HepG2 (cell line): ENCODE measurements at places on chromosomes 6 and 20.

GRCh38 chr6:90068264-90068663 lies 174.0 kb downstream of the GJA10 start:
- DNase-seq: no peak

- DNase-seq: no peak
Observed at GRCh38 chr6:16103722-16104121, 25.2 kb upstream of the MYLIP start.

DNA sequence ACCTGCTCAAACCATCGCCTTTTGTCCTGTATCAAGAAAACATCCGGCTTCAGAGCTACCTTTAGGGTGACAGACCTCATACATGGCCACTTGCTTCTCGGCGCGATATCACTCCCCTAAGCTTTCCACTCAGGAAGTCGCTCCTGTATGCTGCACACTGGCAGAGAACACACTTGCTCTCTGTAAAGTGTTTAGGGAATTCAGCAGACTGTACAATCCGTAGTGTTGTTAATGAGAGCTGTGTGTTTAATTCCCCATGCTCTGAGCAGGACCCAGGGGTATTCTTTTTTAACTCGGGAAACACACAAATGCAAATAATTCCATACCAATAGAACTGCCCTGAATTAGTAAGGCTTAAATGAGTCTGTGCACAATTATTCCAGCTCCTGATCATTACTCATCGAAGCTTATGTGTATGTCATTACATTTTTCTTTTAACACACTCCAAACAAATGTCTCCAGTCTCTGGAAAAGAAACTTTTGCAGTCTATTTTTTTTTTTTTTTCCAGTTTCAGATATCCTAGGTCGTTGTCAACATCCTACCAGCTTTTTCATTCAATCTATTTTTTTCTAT lies 338.7 kb upstream of the ARID1B start:
- DNase-seq: no peak

DNA sequence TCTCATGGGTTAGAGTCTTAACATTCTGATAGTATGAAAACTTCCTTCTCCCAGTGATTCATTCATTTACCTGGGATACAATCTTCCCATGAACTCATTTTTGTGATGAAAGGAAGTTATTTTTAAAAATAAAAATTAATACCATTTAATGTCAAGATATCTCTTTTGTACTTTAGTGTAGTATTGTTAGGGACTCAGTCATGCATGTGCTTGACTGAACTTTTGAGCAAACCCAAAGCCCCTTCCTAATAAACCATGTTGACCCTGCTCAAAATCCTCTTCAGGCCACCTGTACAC lies 52.4 kb downstream of the RNF217 start:
- DNase-seq: no peak

- DNase-seq: no peak
Observed at GRCh38 chr6:38460186-38460585, 179.5 kb downstream of the BTBD9 start.

- no peak for DNase-seq
Observed at GRCh38 chr6:90495216-90495817, 91.6 kb downstream of the MAP3K7 start.

- peak; percentile 38 for DNase-seq
Observed at GRCh38 chr6:7159790-7160525, 52.2 kb downstream of the RREB1 start.

GRCh38 chr20:32356622-32357374 lies 1.3 kb upstream of the ASXL1 start:
- DNase-seq: peak; percentile 57

DNA sequence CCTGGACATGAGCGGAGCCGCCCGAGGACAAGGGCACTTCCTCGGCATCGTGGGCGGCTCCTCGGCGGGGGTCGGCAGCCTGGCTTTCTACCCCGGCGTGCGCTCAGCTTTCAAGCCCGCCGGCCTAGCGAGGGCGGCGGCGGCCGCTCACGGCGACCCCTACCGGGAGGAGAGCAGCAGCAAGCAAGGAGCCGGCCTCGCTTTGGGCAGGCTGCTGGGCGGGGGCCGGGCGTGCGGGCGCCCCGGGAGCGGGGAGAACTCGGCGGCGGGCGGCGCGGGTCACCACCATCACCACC lies 6.7 kb downstream of the PRDM13 start:
- no peak for DNase-seq

DNA sequence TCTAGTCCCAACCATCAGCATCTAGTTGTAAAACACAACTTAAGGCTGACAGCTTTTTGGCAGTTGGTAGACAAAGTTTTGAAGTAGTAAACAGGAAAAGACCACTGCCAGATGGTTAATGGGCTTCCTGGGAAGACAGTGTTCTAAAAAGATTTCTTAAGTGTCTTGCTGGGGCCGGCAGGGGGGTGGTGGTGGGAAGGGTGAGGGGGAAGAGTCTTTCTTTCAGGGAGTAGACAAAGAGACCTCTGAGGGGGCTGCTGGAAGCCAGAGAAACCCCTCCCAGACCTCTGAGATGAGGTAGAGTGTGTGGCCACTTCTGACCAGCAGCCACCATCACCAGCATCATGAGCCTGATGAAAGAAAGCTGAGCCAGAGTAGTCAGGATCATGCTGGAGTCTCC lies 784.9 kb downstream of the TENT5A start:
- no peak for DNase-seq

GRCh38 chr6:10759312-10759839 lies 11.8 kb downstream of the TMEM14B start:
- peak; percentile 88 for DNase-seq

GRCh38 chr20:4045741-4046140 lies 30.4 kb upstream of the RNF24 start:
- no peak for DNase-seq

GRCh38 chr20:42807876-42808275 lies 381.8 kb downstream of the PTPRT start:
- no peak for DNase-seq

GRCh38 chr6:142819603-142820337 lies 125.2 kb downstream of the HIVEP2 start:
- DNase-seq: no peak
